ENCODE measurements at places on chromosomes 4 and X. TPM values are rescaled to one million over a fixed set of nuclear protein-coding genes. Genes with fewer than 3 reads are reported as not detected.

STARD8 gene
- 16.7 TPM for total RNA-seq

TLR3 gene
- 27.2 TPM for total RNA-seq

ETDA gene
- total RNA-seq, result not detected

TMEM33 gene
- 50.6 TPM for total RNA-seq

TNMD gene
- total RNA-seq, result not detected

ANXA10 gene
- not detected for total RNA-seq

SPACA5 gene
- not detected for total RNA-seq

MSX1 gene
- total RNA-seq, result 9.7 TPM

RTL9 gene
- total RNA-seq, result 0.04 TPM

EREG gene
- not detected for total RNA-seq

CENPVL2 gene
- total RNA-seq, result not detected

PABPC5 gene
- 7.2 TPM for total RNA-seq

Measured in adrenal gland (tissue), 19 donors.